ENCODE measurements at places on chromosomes 16 and 17.
A peak's percentile ranks its signal among the peaks of the same experiment; 100 is the strongest.

DNA sequence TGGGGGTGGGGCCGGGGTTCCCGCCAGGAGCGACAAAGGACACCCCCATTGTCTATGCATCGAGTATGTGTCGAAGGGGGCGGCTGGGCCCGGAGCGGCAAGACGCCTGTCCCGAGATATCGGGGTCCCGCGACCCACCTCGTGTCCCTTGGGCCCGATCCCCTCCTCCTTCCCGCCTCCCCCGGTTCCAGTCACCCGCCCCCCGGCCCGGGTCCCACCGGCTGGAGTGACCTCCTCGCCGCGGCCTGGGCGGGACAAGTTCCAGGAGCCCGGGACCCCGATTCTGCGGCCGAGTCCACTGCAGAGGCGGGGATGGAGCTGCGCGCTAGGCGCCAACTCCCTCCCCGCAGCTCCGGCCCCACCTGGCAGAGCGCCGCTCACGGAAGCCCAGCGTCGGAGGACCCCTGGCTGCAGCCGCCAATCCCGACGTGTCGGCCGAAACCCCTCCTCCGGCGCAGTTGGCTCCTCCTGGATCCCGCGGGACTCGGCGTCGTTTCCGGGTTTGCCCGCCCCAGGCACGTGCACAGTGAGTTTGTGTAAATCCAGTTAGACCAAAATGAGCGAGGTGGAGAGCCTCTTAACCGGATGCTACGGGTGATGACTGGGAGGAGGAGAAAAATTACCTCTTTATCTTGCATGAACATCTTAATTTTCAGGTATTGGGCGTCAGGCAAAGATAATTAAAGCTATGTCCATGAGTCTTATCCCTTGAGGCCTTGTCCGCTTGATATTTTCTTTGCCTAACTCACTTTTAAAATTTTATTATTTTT lies at the start of gene NMRAL1:
TSS of gene NMRAL1 (minus strand) at position 434 of the 770 bp plus-strand sequence. CDS start 493 bp downstream, outside the sequence.
- DNase-seq, result peak; percentile 66

GRCh38 chr17:4769628-4770027 lies 2.1 kb upstream of the TM4SF5 start:
- no peak for DNase-seq

- DNase-seq, result no peak
Measured at GRCh38 chr17:82230609-82231311, 1.9 kb downstream of the SLC16A3 start.

GRCh38 chr16:70473446-70474319 lies 19.3 kb downstream of the FCSK start:
- no peak for DNase-seq

- no peak for DNase-seq
Measured at GRCh38 chr17:66671156-66671555, 163.8 kb upstream of the CACNG5 start.

DNA sequence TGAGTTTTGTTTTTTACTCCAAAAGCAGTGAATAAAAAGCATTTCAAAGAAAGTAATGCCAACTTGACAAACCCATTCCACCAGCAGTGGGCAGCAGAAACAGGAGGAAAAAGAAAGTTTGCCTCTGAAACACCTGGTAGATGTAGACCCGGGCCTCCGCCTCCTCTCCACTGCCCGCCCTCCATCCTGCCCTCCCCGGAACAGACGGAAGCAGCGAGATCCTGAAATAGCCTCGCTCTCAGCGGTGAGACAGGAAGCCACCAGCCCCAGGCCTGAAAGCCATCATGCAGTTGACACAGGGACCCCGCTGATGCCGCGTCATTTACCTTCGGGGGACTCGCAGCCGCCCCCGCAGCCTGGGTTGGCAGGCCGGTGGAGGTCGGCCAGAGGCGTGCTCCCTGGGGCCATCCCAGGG lies 67.8 kb downstream of the C16orf78 start:
- DNase-seq, result peak; percentile 33

- no peak for DNase-seq
Measured at GRCh38 chr16:51433599-51433998, 282.5 kb upstream of the SALL1 start.

DNA sequence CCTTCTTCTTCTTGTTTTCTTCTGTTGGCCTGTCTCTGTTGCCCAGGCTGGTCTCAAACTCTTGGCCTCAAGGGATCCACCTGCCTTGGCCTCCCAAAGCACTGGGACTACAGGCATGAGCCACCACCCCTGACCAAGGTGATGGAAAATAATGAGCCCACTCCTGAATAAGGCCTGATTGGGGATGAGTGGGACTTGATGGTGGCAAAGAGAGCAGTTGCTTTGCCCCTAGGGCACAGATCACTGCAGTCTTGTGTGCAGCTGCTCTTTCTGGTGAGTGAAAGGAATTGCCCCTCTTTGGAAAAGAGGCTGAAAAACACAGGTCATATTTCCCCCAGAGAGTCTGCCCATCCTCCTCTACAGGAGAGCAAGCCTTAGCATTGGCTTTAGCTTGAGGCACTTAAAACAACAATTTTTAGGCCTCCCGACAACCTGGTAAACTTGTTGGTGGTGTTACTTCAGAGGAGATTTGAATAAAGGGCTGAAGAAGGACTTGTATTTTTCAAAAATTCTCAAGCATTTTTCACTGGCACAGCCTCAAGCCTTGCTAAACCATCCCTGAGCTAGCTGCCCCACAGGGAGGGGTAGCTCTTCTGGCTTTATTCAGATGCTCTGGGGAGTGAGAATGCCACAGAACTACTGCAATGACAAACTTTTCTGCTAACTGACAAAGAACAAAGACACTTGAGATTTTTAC lies 6.1 kb upstream of the PDP2 start:
- DNase-seq, result no peak

DNA sequence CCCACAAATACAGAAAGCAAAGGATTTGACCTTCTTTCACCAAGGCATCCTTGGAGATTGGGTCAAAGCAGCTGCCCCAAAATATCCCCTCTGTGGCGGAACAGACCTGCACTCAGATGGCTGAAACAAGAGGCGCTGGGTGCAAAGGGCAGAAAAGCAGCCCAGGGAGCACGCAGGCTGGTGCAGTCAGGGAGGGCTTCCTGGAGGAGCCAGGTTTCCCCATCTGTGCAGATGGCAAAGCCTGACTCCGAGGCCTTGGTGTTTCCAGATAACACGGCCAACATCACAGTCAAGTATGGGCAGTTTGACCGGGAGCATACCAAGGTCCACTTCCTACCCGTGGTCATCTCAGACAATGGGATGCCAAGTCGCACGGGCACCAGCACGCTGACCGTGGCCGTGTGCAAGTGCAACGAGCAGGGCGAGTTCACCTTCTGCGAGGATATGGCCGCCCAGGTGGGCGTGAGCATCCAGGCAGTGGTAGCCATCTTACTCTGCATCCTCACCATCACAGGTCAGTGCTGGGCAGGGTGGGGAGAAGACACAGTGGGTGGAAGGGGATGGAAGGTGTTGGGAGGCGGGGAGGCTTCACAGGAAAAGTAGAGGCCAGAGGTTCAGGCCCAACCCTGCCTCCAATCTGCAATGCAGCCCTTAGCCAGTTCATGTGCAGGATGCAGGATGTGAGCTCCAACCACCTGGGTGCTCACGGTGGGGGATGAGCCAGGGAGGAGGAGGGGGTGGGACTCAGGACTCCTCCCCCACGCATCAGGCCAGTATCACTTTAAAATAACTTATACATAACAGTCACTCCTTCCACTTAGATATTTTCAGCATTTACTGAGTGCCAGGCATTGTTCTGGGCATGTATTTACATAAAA lies 26.4 kb upstream of the BEAN1 start:
- no peak for DNase-seq

GRCh38 chr16:35196313-35196712 lies 1736.9 kb downstream of the TP53TG3F start:
- DNase-seq, result no peak

GRCh38 chr16:89293276-89294143 lies 76.0 kb downstream of the ZNF778 start:
- DNase-seq, result no peak

- DNase-seq, result no peak
Measured at GRCh38 chr16:19936441-19936840, 51.8 kb upstream of the GPRC5B start.

GRCh38 chr17:44898768-44899073 lies 524 bp downstream of the EFTUD2 start:
- DNase-seq, result no peak

DNA sequence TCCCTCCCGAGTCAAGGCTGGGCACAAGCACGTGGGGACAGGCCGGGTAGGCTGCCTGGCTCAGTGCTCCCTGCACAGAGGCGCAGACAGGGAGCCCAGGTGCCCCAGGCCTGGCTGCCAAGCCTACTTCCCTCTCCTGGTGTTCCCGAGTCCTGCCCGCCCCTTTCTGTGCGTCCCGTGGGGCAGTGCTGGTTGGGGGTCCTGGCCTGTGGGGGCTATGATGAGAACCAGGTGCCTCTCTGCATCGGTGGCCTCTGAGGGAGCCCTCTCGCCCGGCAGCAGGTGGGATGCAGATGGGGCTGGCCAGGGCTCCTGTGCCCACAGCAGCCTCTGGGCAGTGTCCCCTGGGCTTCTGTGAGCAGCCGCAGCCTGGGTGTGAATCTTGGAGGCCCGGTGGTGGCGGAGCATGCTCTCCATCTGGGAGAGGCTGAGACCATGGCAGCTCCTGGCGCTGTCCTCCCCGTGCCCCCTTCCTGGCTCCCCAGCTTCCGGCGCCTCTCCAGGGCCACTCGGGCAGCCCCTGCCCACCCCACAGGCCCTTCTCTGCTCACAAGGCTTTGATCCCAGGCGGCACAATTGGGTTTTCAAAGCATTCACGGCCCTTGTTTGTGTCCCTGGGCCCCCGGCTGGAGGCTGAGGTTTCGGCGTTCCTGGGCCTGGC lies 7.2 kb downstream of the CENPX start:
- DNase-seq, result no peak

DNA sequence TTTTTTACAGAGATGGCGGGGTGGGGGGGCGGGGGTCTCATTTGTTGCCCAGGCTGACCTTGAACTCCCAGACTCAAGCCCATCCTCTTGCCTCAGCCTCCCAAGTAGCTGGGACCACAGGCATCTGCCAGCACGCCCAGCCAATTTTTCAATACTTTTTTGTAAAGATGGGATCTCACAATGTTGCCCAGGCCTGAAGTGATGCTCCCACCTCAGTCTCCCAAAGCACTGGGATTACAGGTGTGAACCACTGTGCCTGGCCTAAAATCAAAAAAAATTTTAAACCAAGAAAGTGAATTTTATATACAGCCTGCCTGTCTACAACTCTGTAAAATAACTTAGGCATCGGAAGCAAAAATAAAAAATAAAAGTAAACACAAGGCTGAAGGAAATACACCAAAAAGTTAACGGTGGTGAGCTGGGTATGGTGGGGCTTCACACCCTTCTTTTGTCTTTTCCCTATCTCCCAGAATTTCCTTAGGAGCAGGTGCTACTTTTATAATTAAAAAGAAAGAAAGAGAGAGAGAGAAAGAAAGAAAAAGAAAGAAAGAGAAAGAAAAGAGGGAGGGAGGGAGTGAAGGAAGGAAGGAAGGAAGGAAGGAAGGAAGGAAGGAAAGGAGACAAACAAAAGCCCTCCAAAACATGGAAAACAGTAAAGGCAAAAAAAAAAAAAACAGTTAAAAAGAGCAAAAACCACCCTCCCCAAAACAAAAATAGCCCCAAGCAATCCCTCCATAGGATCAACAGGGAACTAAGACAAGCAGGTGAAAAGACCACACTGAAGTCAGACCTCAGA lies 51.4 kb downstream of the TBC1D16 start:
- no peak for DNase-seq

- no peak for DNase-seq
Measured at GRCh38 chr17:50363217-50364060, 9.5 kb downstream of the MRPL27 start.

DNA sequence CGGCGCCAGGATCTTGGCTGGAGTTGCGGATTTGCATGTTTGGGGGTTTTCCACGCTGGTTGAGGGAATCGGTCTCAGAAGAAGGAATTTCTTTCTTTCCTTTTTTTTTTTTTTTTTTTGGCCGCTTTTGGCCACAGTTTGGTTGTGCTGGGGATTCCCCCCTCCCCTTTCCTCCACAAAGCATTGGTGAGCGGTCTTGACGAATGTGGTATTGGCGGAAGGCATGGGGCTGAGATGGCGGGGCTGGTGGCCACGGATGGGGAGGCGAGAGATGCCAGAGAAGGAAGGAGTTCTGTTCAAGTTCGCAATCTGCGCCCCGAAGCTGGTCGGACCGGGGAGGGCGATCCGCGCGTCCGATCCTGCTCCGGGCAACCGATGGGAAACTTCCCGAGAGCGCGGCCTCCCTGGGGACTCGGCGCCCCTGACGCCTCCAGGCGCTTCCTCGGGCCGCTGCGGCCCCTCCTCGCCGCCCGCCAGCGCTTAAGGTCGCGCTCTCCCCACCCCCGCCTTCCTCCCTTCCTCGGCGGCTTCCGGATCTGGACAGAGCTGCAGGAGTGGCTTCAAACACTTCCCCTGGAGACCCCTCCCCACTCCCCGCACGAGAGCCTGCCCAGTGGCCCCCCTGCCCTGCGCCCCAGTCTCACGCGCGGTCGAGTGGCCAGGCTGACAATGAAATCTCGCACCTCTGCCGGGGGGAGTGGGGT lies 43.2 kb downstream of the RAI1 start:
- no peak for DNase-seq
